ENCODE measurements at places on chromosomes 4 and X.

- no peak for DNase-seq
Measured at GRCh38 chrX:2572740-2573139, 72.0 kb upstream of the DHRSX start.

DNA sequence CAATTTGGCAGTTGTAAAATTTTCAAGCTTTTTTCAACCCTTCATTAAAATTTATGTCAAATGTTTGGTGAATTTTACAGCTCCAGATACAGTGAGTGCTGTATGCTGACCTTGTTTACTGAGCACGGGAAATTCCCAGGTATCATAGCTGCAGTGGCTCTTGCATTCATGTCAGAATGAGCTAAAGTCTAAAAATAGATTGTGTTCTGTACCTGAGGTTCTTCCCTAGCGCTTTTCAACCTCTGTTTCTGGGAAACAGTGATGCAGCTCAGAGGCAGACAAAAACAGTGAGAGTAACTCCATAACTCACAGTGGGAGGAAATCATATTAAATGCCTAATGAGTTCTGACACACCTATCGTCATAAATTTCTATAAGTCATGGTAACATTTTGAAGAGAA is 393.8 kb upstream of the GNPDA2 start:
- no peak for DNase-seq

GRCh38 chr4:150078041-150078578 is at the start of gene DCLK2:
Gene DCLK2 (plus strand): TSS chr4:150078445. CDS start chr4:150079028, 583 bp downstream.
- peak; percentile 20 for DNase-seq

- no peak for DNase-seq
Measured at GRCh38 chr4:64156253-64156652, 253.0 kb downstream of the TECRL start.
